Stomach (tissue), 19 donors: ENCODE measurements at places on chromosomes 7 and 10. TPM values are rescaled to one million over a fixed set of nuclear protein-coding genes. Genes with fewer than 3 reads are reported as not detected.

The JAZF1 gene
- 13.8 TPM for total RNA-seq

The NODAL gene
- total RNA-seq: not detected

The GATA3 gene
- total RNA-seq: 0.14 TPM

The UBE2D1 gene
- 7.2 TPM for total RNA-seq

DNA sequence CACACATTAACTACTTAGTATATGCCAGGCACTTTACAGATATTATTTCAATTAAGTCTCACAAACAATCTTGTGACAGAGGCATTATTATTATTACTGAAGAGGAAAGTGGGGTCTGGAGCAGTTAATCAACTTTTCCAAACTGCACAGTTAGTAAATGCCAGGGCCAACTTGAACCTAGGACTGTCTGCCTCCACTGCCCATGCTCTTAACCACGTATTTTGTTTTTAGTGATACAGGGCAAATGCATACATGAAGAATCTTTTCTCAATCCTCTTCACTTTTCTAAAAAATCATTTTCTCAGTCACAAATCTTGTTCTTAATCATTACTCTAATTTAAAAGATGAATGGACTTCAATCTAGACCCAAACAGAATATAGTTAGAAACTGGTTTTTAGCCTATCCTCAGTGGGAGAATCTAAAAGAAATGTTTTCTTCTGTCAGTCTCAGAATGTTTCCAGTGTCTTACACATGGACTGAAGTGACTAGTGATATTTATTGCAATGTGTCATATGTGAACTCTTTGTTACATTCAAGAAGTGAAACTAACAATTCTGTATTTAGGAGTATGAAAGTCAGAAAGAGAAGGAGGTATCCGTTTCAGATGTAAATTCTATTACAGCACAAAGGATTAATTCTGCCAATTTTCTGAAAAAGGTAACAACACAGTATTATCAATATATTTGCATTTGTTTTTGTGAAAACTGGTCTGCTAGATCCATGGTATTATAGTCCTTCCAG lies 55.5 kb upstream of the CCNJ start:
- no peak for DNase-seq

GRCh38 chr10:111177379-111177778 lies 100.5 kb downstream of the ADRA2A start:
- no peak for DNase-seq

GRCh38 chr10:102935939-102936605 lies 18.0 kb downstream of the CNNM2 start:
- no peak for DNase-seq

DNA sequence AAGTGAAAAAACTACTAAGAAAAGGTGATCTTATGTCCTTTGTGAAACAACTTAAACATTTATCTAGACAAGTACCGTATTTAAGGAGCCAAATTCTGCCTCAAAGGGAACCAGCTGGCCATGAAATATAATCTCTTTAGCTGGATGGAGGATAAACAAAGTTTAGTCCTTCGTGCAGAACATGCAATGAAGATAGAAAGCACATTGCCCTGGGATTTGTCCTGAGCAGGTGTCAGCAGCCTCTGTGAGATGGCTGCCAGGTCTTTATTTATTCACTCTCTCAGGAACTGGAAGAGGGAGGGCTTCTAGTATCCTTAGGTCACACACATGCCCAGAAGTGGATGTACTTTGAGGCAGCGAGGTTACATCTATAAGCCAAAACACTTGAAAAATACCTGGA lies 57.4 kb upstream of the CASD1 start:
- no peak for DNase-seq

DNA sequence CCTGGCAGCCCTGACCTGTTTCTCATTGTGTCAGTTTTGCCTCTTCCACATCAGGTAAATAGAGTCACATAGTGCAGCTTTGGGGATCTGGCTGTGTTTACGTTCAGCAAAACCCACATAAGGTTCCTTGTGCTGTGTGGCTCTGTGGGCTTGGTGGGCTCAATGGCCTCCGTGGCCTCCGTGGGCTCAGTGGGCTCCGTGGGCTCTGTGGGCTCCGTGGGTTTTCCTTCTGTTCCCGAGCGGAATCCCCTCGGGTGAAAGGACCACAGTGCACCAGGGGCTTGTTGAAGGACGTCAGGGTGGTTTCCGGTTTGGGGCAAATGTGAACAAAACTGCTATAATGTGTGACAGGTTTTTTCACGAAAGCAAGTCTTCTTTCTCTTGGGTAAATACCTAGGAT lies 12.5 kb upstream of the DPYSL4 start:
- DNase-seq: no peak

DNA sequence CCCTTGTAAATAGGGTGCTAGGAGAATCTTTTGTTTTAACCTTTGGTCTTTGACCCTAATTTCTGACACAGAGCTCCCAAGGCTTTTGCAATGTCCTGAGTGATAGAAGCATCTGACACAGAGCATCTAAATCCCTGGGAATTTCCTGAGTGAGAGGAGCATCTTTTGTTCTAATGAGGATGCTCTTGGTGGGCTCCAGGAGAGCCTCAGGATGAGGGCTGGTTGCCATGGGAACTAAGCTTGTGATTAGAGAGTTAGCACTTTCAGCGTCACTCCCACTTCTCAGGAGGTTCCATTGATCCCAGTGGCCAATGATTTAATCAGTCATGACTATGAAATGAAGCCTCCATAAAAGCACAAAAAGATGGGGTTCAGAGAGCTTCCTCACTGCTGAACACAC lies 264.8 kb downstream of the KIF20B start:
- DNase-seq: no peak
